MCF 10A (cell line): ENCODE measurements at places on chromosomes 3 and 15. TPM values are rescaled to one million over a fixed set of nuclear protein-coding genes. Genes with fewer than 3 reads are reported as not detected.
A peak's percentile ranks its signal among the peaks of the same experiment; 100 is the strongest.

DNA sequence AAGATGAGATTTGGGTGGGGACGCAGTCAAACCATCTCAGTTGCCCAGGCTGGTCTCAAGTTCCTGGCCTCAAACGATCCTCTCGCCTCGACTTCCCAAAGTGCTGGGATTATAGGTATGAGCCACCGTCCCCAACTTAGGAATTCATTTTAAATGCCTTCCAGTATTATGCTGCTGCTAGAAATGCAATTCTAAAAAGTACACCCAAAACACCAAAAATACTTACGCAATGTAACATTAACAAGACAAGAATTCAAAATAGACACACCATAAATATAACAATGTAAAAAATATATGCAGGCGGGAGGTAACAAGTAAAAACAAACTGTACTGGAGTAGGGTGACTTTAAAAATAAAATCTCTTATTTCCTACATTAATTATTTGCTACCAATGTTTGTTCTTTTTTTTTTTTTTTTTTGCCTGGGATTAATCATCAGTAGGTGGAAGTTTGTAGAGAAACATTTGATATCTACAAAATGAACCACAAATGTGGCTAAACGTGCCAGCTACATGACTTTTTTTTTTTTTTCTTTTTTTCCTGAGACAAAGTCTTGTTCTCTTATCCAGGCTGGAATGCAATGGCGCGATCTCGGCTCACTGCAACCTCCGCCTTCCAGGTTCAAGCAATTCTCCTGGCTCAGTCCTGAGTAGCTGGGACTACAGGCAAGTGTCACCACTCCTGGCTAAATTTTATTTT is 56.8 kb downstream of the SETMAR start:
- DNase-seq = no peak

DNA sequence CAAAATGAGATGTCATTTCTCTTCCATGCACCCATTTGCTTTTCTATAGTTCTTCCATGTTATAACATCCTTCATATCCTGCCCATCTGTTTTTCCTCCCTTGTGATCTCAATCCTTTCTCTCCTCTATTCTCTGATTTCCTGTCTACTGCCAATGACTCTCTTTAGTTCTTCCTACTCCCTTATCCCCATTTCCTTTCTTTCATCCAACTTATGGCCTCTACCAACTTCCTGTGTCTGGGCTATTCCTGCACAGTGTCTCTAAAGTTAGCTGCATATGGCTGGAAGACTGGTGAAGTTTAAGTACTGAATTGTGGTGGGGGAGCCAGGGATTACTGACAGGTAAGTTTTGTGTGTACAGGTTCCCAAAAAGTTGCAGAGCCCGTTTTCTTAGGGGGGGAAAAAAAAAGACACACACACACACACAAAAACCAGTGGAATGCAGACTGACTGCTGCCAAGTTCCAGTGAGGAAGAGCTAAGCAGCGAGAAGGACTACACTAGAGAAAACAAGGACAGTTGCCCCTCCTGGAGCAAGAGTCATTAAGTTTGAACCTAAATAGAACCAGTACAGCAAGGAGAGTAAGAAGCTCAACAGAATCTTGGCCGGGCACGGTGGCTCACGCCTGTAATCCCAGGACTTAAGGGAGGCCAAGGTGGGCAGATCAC is 28.8 kb downstream of the XRN1 start:
- no peak for DNase-seq

DNA sequence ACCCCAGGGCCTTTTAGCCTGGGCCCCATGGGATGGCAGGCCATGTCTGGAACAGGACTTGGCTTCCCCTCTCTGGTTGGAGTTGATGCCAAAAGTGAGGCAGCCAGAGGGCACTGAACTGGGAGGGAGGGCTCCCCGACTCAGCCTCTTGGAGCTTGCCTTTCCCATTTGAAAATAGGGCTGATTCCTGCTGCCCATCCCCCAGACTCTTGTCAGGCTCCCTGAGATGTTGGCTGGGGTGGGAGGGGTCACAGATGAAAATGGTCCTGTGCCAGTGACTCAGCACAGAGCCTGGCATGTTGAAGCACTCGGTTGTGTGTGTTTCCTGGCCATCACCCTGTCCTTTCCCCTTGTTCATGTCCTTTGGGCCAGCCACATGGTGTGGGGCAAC is 6.6 kb downstream of the PPCDC start:
- peak; percentile 79 for DNase-seq

DNA sequence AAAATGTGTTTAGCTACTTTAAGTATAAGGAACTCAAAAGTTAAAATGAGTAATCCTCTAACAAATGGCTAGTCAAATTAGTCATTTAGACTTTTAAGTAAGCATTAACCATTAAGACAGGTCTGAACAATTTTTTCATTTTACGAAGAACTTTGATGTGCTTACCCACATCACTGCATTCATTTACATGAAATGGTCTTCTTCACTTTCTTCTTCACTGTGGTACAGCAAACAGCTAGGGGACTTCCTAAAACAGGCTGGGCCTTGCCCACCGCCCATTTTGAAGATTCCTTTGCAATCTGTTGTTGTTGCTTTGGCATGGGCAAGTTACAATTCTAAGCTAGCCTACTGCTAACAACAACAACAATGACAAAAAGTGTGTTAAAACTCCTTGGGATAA is 67.4 kb downstream of the CBLB start:
- no peak for DNase-seq

DNA sequence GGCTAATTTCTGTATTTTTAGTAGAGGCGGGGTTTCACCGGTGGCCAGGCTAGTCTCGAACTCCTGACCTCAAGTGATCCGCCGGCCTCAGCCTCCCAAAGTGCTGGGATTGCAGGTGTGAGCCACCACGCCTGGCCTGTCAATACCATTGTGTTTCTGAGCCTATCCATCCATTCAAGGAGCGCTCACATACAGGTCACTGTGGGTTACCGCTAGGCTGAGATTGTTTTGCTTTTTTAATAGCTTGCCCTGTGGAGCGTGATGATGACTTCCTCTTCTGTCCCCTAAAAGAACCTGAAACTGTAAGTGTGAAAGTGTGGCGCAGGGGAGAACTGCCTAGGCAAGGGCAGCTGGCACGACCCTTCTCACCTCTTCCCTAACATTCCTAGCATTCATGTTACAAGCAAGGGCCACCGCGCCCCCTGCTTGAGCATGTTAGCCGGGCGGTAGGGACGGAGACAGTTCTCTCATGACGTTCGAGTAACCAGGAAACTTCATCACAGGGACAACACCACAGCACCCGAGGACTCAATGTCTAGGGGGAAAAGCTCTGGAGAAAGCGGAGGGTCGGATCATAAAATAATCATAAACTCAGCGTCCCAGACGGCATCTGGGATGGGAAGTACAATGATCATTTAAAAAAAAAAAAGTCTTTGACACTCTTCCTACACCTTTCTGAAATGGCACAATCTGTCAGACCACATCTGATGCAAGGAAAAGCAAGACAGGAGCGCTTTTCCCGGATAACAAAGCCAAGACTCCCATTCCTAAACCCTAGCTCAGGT is 790 bp downstream of the LAMP3 start:
- no peak for DNase-seq

DNA sequence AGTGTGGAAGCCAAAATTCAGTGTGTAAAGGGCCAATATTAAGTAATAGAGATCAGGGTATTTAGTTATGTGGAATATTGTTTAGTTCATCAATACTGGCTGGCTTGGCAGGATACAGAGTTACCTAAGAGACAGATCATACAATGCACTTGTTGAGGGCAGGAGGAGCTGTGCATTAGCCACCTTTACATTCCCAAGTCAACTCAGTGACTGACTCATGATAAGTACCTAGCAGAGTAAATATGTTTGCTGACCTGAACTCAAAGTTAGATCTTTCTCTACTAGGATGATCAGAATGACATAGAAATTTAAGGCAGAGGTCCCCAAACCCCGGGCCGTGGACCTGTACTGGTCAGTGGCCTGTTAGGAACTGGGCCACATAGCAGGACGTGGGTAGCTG is 3.5 kb upstream of the ABHD17C start:
- DNase-seq = no peak

The STRIT1 gene
- total RNA-seq = not detected in 2 replicates

- no peak for DNase-seq
Observed at GRCh38 chr15:44148580-44148979, 46.5 kb downstream of the FRMD5 start.

DNA sequence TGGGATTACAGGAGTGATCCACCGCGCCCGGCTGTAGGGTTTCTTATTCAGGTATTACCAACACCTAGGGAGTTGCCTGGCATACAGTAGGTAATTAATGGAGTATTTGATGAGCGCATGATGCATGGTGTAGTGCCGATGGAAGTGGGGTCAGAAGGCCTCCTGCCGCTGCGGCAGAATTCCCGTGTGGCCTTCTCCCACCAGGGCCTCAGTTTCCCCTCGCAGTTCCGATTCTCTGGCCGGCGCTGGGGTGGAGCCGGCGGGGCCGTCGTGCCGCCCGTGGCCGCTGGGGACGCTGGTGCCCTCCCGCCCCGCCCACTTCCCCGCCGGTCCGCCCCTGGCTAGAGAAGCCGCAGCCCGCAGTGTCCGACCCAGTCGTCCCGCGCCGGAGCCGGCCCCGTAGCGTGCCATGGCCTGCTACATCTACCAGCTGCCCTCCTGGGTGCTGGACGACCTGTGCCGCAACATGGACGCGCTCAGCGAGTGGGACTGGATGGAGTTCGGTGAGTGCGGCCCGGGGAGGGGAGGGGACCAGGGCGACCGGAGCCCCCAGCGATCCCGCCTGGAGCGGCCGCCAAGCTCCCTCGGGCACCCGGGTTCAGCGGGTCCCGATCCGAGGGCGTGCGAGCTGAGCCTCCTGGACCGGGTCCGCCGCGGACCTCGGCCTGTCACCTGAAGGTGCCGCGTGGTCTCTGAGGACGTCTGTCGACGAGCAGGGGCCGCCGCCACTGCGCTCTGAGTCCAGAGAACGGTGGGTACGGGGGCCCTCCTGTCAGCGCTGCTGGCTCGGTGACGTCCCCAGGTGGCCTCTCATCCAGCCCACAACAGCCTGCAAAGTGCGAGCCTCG is at the start of gene IRAK2:
TSS of gene IRAK2 (plus strand) at position 374 of the 848 bp plus-strand sequence. CDS start at position 410, 36 bp downstream.
- peak; percentile 58 for DNase-seq
